ENCODE measurements at places on chromosomes 2 and 18. TPM values are rescaled to one million over a fixed set of nuclear protein-coding genes. Genes with fewer than 3 reads are reported as not detected.

The INHBB gene
- not detected for polyA plus RNA-seq

The FAM228A gene
- polyA plus RNA-seq, result not detected

The MLPH gene
- polyA plus RNA-seq, result not detected

The ABCB11 gene
- polyA plus RNA-seq, result not detected

The KLHL41 gene
- 0.15 TPM for polyA plus RNA-seq

The MFSD6 gene
- polyA plus RNA-seq, result 8.1 TPM

The ODC1 gene
- 401 TPM for polyA plus RNA-seq

The RESP18 gene
- polyA plus RNA-seq, result not detected

The MRPL33 gene
- polyA plus RNA-seq, result 268 TPM

The PCARE gene
- not detected for polyA plus RNA-seq

DNA sequence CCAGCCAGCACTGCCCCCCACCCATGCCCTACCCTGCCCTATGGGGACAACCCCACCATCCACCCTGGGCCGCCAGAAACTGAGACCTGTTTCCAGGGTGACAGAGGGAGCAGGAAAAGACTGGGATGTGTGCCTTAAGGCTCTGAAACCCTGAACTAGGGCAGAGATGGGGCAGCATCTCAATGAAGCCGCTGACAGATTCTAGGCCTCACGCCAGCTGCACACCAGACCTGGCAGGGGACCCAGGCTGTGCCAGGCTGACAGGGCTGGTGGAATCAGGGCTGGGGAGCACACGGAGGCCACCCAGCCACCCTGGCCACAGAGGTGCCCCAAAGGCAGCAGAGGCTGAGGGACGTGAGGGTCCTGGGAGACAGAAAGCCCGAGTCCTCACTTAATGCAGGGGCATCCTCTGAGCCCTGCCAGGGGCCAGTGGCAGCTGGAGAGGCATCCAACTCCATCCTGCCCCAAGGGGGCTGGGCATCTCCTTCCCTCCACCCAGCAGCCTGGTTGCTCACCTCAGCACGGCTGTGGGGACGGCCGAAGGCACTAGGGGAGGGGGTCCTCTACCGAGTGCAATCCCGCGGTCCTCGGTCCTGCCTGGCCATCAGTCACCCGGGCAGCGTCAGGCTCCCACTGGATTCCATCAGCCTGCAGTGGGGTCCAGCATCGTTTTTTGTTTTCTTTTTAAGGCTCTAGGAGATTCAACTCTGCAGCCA is 169.2 kb downstream of the ZFP36L2 start:
- DNase-seq, result no peak

- no peak for DNase-seq
Observed at GRCh38 chr2:216770050-216770449, 74.7 kb upstream of the IGFBP5 start.

GRCh38 chr2:9800639-9800974 is 42.7 kb upstream of the TAF1B start:
- DNase-seq, result no peak

DNA sequence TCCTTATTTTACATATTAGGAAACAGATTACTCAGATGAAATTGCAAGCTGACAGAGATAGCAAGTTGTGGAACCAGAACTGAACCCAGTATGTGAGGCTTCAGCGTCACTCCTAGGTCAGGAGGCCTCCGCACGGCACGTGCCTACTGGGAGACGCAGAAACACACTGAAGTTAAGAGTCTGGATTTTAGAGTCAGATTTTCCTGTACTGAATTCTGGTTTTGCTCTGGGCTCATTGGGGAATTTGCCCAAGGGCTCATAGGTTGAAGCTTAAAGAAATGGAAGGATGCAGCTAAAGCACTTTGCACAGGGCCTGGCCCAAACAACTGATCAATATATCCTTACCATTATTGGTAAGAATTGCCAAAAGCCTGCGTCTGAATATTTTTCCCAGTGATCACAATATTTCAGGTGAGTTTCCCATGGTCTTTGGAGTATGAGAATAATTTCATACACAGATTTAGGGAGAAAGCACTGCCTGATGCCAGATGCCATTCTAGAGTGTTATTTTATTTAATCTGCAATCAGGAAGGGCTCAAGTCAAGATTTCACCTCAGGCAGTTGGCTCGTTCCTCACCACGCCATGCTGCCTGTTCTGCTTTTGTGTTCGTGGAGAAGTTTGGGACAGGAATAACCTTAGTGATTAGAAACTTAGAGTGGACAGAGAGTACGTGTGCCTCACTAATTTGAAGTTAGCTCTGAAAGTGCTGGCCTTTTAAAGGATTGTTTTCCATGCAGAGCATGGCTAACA is 331.9 kb downstream of the MYCN start:
- no peak for DNase-seq

DNA sequence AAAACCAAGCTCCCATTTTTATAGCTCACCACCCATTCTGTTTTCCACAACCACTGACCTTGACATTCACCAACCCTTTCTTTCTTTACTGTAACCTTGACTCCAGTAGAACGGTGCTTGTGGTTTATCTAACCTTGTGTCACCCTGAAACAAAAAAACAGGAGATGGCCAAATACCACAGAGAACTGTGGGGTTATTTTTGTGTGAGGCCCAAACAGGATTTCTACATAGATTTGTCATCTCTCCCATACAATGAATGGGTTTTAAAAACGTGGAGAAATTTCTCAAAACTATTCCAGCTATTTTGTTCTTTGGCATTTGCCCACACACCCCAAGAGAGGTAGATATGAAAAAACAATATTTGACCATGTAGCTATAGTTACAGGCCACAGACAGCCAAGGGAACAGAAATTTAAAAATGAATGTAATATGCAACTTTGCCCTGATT is 231.3 kb upstream of the TANK start:
- DNase-seq, result no peak

DNA sequence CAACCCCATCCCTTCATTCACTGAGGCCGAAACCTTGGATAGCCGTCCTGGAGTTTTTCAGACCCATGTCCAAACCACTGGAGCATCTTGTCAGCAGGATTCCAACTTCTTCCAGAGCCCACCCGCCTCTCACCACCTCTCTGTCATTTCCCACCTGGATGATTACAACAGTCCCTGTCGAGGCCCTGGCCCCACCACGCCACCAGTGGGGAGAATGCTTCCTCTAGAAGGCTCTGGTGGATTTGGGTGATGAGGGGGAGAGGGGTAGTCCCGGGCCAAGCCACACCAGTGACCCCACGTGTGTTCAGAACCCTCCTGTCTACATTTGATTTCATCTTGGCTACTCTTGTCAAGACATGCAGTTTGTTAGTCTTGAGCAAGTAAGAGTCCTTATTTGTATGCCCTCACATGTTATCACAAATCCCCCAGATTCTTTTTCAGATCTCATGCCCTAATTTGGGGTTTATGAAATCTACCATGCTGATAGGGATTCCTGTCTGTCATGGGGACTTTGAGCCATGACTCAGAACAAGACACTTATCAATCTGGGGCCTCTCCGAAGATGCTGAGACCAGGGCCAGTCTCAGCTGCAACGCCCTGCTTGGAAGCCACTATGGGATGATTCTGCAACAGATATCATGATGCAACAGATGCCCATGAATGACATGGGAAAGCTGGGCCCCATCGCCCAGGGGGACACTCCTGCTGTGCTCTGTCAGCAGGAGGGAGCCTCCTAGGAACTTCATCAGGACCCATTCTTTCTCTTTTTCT is 186.1 kb downstream of the ZFP36L2 start:
- DNase-seq, result no peak

GRCh38 chr2:27501042-27501441 is 4.4 kb downstream of the GCKR start:
- DNase-seq, result no peak

DNA sequence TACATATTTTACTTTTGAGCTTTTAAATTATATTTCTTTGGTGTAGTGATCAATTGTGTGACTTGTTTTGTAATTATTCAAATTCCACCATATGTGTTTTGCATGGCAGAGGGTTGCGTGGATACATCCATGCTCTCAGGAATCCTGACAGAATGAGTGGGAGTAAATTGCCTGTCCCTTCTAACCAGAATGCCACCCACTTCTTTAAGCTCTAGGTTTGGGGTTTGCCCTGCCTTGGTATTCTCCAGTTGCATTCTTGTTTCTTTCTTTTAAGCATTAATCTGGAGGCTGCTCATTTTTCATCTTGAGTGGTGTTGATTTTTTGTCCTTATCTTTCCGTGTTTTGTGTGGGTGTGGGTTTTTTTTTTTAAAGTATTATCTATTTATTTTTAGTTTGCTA is 360.0 kb downstream of the PTPRM start:
- DNase-seq, result no peak

- no peak for DNase-seq
Observed at GRCh38 chr2:226782092-226782713, 17.4 kb downstream of the IRS1 start.

GRCh38 chr2:127953849-127954248 is 68.1 kb upstream of the AMMECR1L start:
- DNase-seq, result no peak

DNA sequence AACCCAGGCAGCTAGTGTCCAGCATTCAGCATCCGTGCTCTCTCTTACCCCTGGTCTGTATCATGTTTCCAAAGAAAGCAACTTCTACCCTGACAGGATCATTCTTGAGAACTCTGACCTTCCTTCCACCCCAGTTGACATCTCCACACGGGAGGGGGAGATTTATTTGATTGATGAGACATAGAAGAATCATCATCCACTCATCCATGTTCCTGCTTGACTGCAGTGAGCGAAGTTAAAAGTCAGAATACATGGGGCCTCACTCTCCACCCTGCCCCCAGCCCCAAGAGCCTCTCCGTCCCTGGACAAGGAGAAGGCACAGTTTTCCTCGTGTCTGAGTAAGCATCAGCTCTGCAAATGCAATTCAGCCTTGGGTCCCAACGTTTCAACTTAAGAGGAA is 356.0 kb upstream of the TNP1 start:
- no peak for DNase-seq

DNA sequence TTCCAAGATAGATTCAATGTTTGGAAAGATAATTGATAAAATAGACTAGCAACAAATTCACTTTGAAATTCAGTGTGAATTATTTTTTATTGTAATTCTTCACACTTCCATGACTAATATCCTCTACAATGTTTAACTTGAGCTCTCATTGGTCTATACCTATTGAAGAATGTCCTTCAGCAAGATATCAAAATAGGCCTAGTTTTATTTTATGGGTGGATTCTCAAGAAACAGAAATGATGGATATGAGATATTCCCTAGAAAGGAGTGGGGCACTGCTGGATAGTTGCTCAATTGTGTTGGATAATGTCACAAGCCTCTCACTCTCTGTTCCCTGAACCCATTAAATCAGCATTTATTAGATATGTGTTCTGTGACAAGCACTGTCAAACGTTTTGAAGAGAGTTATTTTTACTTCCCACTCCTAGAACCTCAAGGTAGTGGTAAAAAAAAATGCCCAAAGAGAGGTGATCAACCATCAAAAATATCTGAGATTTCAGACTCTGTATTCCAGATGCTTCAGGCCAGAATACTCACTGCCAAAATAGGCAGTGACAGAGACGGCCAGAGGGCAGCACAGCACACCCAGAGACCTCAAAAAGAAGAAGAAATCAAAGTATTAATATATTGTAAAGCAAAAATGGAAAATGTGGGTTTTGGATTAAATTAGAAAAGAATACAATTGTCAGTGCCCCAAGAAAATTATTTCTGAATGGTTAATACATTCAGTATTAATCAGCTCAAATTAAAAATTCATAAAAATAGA is 87.5 kb downstream of the TRIB2 start:
- DNase-seq, result no peak
